ENCODE measurements at places on chromosomes 1 and 21. TPM values are rescaled to one million over a fixed set of nuclear protein-coding genes. Genes with fewer than 3 reads are reported as not detected.
A peak's percentile ranks its signal among the peaks of the same experiment; 100 is the strongest.

The PYHIN1 gene
- total RNA-seq, result 12.2 TPM

The TNFAIP8L2 gene
- 24.2 TPM for total RNA-seq

The OR10J1 gene
- total RNA-seq, result not detected

The VCAM1 gene
- not detected for total RNA-seq

The C1orf146 gene
- total RNA-seq, result not detected

The ZBTB8A gene
- 0.33 TPM for total RNA-seq

DNA sequence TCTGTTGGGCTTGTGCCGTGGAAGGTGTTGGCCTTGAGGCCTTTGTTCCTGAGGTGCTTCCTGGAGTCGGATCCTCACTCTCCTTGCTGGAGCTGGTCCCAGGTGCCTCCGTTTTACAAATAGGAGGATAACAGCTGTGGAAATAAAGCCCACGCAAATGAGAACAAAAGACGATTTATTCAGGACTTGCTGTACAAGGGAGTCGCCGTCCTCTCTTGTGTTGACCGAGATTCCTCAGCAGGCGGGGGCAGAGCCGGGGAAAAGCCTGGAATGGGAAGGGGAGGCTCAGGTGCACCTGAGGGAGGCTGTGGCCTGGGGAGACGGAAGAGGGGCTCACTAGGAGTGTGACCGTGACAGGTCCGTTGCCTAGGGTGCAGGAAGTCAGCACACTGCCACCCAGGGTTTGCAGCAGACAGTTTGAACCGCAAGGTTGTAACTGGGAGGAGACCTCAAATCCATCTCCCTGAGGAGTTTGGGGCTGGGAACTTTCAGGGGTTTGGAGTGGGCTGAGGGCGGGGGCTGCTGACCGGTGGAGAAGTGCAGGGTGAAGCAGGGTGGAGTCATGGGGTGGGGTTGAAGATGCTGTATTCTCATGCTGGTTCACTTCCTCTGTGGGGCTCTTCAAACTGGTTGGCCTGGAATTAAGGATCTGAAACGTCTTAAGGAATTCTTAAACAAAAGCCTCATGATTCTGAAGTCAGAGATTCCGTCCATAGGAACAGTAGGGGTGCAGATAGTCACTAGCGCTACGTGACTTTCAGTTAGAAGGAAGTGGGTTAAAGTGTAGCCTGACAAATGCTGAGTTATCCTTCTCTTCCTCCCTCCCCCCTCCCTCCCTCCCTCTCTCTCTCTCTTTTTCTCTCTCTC lies 2.6 kb upstream of the CSTB start:
- H3K4me1 ChIP-seq, result peaks cover 57% of the 10 kb centered on the region
- H3K27me3 ChIP-seq, result no peaks in the 10 kb centered on the region
- peak; percentile 43 for DNase-seq
- H3K4me3 ChIP-seq, result peak overlapping the region; percentile 34

- no peak for DNase-seq
- H3K4me1 ChIP-seq, result no peaks in the 10 kb centered on the region
- H3K27me3 ChIP-seq, result no peaks in the 10 kb centered on the region
- H3K27ac ChIP-seq, result no peak overlapping the region
- H3K4me3 ChIP-seq, result no peak overlapping the region
These were observed 13.5 kb upstream of the ADAMTSL4 start for GRCh38 chr1:150535511-150536287.

- H3K27ac ChIP-seq, result no peak overlapping the region
- DNase-seq, result no peak
These were observed 25.7 kb downstream of the JMJD4 start for GRCh38 chr1:227709451-227709850.

- H3K27me3 ChIP-seq, result peaks cover 43% of the 10 kb centered on the region
- peak overlapping the region; percentile 100 for H3K27ac ChIP-seq
- DNase-seq, result no peak
- H3K4me3 ChIP-seq, result peak overlapping the region; percentile 85
- peaks cover 4% of the 10 kb centered on the region for H3K36me3 ChIP-seq
- H3K4me1 ChIP-seq, result peaks cover 52% of the 10 kb centered on the region
These were observed 88.4 kb downstream of the PRKAB2 start for GRCh38 chr1:147083919-147084272.

- no peaks in the 10 kb centered on the region for H3K4me1 ChIP-seq
- peaks cover 4% of the 10 kb centered on the region for H3K27me3 ChIP-seq
- DNase-seq, result no peak
- H3K4me3 ChIP-seq, result no peak overlapping the region
- H3K27ac ChIP-seq, result no peak overlapping the region
- no peaks in the 10 kb centered on the region for H3K36me3 ChIP-seq
These were observed 54.6 kb upstream of the ACTRT2 start for GRCh38 chr1:2966449-2967328.

- H3K36me3 ChIP-seq, result no peaks in the 10 kb centered on the region
- no peak for DNase-seq
- peaks cover 10% of the 10 kb centered on the region for H3K4me1 ChIP-seq
- H3K4me3 ChIP-seq, result no peak overlapping the region
- H3K27ac ChIP-seq, result no peak overlapping the region
These were observed 50.2 kb downstream of the LPAR3 start for GRCh38 chr1:84842748-84843231.

DNA sequence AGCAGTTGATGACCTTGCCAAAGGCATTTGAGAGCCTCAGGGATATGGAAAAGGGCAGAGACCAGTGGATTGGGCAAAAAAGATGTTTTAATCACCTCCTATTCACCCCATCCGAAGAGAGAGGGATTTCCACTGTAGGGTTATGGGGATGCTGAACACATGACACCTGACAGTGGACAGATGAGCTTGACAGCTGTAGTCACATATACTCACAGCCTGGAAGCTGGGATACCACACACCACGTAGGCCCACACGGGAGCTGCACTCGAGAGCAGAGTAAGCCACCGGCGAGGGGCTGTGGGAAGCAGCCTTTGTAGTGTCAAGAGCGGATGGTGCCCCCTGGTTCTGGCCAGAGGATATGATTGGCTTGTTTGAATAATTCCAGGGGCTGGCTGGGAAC lies 20.0 kb downstream of the ZBTB40 start:
- no peaks in the 10 kb centered on the region for H3K27me3 ChIP-seq
- H3K4me3 ChIP-seq, result no peak overlapping the region
- no peaks in the 10 kb centered on the region for H3K36me3 ChIP-seq
- H3K4me1 ChIP-seq, result peaks cover 12% of the 10 kb centered on the region
- DNase-seq, result no peak
- no peak overlapping the region for H3K27ac ChIP-seq

GRCh38 chr21:28234326-28234725 lies 758.4 kb downstream of the LTN1 start:
- DNase-seq, result no peak
- no peak overlapping the region for H3K27ac ChIP-seq
- H3K4me3 ChIP-seq, result no peak overlapping the region
- H3K4me1 ChIP-seq, result no peaks in the 10 kb centered on the region

- no peaks in the 10 kb centered on the region for H3K36me3 ChIP-seq
- no peak overlapping the region for H3K4me3 ChIP-seq
- peaks cover 4% of the 10 kb centered on the region for H3K4me1 ChIP-seq
- peaks cover 5% of the 10 kb centered on the region for H3K27me3 ChIP-seq
These were observed 124.0 kb downstream of the CNIH3 start for GRCh38 chr1:224739997-224740684.

GRCh38 chr1:97352936-97353382 lies 567.9 kb downstream of the DPYD start:
- no peak overlapping the region for H3K4me3 ChIP-seq
- H3K27ac ChIP-seq, result no peak overlapping the region
- H3K27me3 ChIP-seq, result no peaks in the 10 kb centered on the region
- no peaks in the 10 kb centered on the region for H3K4me1 ChIP-seq
- peaks cover 14% of the 10 kb centered on the region for H3K36me3 ChIP-seq

- H3K4me3 ChIP-seq, result peak overlapping the region; percentile 55
- peak; percentile 70 for DNase-seq
- peak overlapping the region; percentile 25 for H3K27ac ChIP-seq
- peaks cover 32% of the 10 kb centered on the region for H3K27me3 ChIP-seq
- peaks cover 15% of the 10 kb centered on the region for H3K4me1 ChIP-seq
- no peaks in the 10 kb centered on the region for H3K36me3 ChIP-seq
These were observed 19.4 kb downstream of the AGRN start for GRCh38 chr1:1039145-1039910.

- peak; percentile 38 for DNase-seq
- H3K36me3 ChIP-seq, result no peaks in the 10 kb centered on the region
- peaks cover 16% of the 10 kb centered on the region for H3K27me3 ChIP-seq
- no peaks in the 10 kb centered on the region for H3K4me1 ChIP-seq
These were observed 74.6 kb downstream of the DMRTA2 start for GRCh38 chr1:50348449-50349241.

DNA sequence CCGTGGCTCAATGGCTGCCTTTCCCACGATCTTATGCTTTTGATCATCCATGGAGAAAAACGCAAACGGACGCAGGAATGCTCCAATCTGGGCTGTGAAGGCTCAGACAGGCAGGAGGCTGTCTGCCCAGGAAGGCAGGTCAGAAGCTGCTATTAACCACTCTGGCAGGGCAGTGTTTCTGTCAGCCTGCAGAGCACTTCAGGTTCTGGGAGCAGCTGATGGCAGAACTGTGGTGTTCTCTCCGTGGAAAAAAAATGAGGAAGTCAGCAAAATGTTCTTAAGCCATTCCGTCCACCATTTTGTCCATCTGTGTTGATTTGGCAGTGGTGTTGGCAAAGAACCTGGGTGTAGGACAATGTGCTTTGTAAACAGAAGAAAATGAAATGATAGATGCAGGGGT lies 91.7 kb downstream of the SIM2 start:
- H3K27ac ChIP-seq, result no peak overlapping the region
- H3K4me3 ChIP-seq, result no peak overlapping the region

GRCh38 chr1:210236386-210236839 lies 3.8 kb downstream of the SERTAD4 start:
- no peak overlapping the region for H3K27ac ChIP-seq
- DNase-seq, result no peak
- no peaks in the 10 kb centered on the region for H3K36me3 ChIP-seq
- no peak overlapping the region for H3K4me3 ChIP-seq
- peaks cover 8% of the 10 kb centered on the region for H3K4me1 ChIP-seq

DNA sequence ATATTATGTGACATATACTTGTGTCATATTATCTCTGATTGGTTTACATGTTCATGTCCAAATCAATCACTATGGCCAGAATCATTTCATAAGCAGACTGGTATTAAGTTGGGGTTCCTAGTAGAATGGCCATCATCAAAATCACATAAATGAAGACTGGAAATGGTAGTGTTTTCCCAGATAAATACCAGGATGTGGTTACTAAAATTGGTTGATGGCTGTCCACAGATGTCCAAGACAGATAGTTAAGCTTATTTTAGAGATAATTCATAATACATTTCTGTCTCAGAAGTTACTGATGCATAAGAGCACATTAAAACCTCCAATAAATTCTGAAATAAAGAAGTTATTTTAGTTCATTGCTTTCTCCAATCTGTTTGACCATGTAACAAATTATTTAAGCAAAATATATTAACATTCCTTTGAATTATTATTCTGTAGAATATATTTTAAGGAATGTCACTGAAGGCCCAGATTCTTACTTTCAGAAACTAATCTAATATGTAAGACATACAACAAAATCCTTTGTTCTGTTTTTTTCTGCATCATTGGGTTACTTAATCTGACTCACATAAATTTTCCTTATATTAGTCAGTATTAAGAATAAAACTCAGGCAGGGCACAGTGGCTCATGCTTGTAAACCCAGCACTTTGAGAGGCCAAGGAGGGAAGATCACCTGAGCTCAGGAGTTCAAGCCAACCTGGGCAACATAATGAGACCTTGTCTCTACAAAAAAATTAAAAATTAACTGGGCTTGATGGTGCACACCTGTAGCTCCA lies 483.9 kb downstream of the PTPRC start:
- H3K27ac ChIP-seq, result no peak overlapping the region
- H3K4me1 ChIP-seq, result no peaks in the 10 kb centered on the region
- H3K36me3 ChIP-seq, result no peaks in the 10 kb centered on the region
- no peaks in the 10 kb centered on the region for H3K27me3 ChIP-seq
- H3K4me3 ChIP-seq, result no peak overlapping the region

DNA sequence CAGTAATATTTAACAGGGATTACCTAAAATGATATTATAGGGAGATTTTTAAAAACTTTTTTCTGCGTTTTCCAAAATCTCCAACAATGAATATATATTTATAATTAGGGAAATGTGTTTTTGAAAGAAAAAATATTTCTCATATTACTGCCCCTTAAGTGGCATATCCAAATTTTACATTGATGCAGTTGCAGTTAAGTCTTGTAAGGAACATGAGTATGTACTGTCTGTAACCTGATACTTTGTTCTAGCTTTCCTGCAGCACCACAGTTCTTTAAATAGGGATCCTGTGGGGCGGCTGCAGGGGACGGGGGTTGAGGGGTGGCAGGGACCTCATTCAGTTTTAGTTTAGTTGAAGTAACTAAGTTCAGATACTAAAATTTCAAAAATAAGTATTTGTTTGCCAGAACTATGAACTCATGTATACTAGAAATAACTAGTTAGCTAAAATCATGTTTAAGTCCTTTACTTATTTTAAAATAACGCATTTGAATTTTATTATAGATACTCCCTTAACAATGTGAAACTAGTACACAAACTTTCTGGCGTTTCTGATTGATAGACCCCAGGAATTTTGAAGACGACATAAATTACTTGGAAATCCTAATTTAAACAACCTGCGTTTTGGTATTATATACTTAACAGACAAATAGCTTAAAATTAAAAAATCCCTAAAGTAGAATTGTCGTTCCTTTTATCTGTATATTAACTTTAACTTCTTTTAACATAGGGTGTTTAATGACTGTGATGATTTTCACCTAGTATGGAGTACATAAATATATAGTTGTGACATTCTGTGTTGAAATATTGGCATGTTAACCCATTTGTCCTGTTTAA lies 639 bp upstream of the DNAJB4 start:
- H3K36me3 ChIP-seq, result peaks cover 4% of the 10 kb centered on the region
- DNase-seq, result peak; percentile 55
- peak overlapping the region; percentile 100 for H3K27ac ChIP-seq
- peaks cover 35% of the 10 kb centered on the region for H3K4me1 ChIP-seq

DNA sequence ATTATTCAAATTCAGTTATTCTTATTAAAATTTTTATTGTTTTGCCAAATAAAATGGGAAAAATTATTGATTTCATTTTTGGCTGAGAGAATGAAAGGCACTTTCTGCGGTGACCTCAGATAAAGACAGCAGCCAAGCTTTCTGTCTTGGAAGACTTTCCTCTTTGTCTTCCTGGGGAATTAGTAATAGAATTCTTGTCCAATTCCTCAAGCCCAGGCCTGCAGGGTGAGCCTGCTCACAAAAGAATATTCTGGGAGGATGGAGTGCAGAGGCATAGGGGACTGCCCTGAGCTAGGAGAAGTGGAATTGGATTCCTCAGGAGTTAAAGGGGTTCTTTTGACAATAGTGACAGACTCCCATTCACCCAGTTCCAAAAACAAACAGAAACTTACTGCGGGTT lies 614.5 kb upstream of the ADGRL2 start:
- no peaks in the 10 kb centered on the region for H3K27me3 ChIP-seq
- no peak overlapping the region for H3K27ac ChIP-seq
- H3K4me1 ChIP-seq, result no peaks in the 10 kb centered on the region
- H3K4me3 ChIP-seq, result no peak overlapping the region

GRCh38 chr1:72284348-72285073 lies 2.2 kb upstream of the NEGR1 start:
- H3K27me3 ChIP-seq, result peaks cover 17% of the 10 kb centered on the region
- peak; percentile 57 for DNase-seq
- no peak overlapping the region for H3K27ac ChIP-seq
- no peak overlapping the region for H3K4me3 ChIP-seq

Measured in activated CD4-positive, alpha-beta memory T cell treated with anti-CD3 and anti-CD28 coated beads for 36 hours (primary cell).